ENCODE measurements at places on chromosomes 5 and 9.

DNA sequence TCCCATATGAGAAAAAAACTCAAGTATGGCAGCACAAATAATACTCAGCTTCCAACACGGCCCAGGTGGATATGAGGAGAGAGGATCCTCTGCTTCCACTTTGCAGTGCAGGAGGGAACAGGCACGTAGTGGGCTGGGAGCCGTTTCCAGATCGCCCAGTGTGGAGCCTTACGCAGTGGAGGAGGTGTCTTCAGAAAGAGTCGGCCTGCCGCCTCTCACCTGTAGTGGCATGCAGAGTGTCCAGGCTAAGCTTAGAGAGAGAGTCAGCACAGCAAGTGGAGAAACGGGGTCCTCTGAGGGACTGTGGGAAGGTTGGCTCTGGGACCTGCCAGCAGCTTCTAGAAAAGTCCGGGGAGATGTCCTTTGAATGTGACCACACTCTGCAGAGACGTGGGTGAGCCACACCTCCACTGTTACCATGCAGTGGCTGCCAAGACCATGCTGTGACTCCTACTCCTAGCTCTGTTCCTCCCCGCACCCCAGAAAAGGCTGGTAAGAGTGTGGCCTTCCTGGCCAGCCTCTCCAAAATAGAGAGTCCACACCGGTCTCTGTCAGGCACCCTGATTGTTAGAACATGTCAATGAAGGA, 3.5 kb upstream of the SEMA4D start:
- DNase-seq: no peak

- no peak for DNase-seq
Measured at GRCh38 chr5:164119806-164120447, 614.5 kb downstream of the MAT2B start.

DNA sequence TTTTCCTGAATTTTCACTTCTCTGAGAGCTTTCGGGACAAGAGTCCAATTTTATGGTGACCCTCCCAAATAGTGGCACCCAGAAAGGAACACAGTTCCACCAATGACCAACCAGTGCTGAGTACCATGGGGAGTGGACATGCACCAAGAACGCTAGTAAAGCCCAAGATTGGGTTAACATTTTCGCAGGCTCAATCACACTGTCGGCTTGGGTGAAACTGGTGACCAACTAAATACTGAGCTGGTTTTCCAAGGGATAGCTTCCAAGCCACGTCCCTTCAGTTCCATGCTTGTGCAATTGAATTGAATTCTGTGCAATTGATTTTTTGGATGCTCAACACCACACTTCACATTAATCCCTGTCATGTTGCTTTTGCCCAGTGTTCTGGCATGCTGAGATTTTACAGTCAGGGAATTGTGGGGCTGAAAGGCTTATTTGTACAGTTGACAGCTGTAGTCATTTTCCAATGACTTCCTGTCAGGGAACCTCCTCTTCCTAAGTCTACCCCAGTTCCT, 37.6 kb upstream of the TRMT10B start:
- no peak for DNase-seq

GRCh38 chr5:77396017-77396416, 96.1 kb downstream of the WDR41 start:
- no peak for DNase-seq

DNA sequence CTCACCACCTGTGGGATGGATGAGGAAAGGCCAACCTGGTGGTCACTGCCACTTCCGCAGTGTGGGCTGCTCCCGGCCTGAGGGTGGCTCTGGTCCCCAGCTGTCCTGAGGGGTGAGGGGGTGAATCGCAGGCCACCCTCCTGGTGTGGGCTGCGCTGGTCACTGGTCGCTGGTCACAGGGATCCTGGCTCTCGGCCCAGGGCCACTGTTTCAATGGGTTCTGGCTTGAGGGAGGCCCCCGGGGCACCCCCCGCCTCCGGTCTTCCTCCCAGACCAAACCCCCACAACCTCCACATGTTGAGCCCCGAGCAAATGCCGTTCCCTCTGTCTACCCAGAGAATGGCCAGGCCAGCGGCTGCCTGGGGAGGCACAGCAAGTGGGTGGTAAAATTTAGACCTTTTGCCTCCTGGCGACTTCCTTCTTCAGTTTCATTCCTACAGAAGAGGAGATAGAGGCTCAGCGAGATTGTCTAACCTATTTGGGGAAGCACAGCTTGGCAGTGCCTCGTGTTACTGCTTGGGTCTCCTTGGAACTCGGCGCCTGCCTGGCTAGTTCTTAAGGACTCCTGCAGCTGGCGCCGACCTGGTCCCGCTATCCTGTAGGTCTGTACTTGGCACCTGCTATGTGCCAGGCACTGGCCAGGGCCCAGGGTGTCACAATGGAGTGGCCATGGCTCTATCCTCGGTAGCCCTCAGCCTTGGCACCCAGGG, 48.2 kb downstream of the RXRA start:
- no peak for DNase-seq

- DNase-seq: no peak
Measured at GRCh38 chr9:120689860-120690259, 24.4 kb downstream of the MEGF9 start.

GRCh38 chr9:133163504-133164172, at the start of gene GBGT1:
GBGT1 (minus strand) TSS chr9:133163914; CDS start chr9:133162412, 1,502 bp downstream.
- DNase-seq: peak; percentile 38

DNA sequence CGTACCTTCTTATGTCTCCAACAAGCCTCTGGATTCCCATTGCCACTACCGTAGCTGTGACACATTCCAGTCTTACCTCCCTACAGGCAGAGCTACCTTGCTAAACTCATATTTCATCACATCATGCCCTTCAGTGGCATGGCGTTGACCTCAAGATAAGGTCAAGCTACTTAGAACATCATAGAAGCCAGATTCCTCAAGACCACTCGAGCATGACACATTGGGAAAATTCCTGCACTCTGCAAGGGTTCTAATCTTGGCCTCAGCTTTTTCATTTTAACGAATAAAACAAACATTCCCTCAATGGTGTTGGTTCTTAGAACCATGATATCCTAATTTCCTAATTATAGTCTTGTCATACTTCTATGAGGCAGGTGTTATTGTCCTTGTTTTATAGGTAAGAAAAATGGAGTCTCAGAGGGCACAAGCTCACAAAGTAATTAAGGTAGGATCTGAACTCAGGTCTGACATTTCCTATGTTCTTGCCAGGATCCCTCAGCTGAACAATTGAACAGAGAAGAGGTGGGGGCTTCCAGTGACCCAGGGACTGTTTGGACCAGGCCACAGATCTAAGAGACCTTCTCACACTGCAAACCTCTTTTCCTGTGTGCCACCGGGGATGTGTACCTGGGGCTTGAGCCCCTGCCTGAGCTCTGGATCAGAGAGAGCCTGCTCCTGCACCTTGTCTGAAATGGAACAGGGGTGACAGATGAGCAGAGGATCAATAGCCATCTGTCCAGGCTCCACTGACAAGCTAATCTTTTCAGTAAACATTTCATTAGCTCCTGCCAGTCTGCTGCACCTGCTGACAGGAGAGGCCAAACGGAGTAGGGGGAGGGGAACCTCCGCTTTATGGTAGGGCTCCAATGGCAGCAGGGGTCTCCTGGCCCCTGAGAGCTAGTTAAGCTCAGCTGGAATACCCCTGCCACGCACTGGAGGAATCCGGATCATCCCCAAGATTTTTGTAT, 49.3 kb downstream of the ALG2 start:
- DNase-seq: no peak

DNA sequence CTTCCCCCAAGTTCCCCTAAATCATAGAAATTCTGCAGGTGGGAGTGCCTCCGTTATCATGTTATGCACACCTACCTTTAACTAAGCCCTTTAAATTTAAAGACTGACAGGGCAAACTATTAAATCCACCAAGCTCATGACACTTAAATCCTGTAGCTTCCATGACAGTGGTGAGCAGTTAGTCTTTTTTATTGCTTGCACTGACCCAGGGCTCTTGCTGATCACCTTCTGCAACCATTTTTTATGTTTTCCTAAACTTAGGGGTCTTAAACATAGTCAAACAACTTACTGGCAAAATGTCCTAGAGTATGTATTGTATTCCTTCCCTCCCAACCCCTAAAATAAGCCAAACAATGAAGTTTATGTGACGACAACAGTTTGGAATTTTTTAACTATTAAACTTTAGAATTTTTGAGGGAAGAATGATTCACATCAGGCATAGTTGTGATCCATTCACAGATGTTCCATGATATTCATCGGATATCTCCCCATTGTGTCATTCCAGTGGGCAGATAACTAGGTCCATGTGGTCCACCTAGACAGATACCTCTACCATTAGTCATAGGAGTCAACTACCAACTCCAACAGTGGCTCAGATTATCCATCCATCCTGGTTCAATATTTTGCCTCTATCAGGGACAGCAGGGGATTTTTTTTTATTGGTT, 283.1 kb downstream of the ADAMTS6 start:
- no peak for DNase-seq

GRCh38 chr9:109513871-109514270, 15.8 kb upstream of the PTPN3 start:
- no peak for DNase-seq

DNA sequence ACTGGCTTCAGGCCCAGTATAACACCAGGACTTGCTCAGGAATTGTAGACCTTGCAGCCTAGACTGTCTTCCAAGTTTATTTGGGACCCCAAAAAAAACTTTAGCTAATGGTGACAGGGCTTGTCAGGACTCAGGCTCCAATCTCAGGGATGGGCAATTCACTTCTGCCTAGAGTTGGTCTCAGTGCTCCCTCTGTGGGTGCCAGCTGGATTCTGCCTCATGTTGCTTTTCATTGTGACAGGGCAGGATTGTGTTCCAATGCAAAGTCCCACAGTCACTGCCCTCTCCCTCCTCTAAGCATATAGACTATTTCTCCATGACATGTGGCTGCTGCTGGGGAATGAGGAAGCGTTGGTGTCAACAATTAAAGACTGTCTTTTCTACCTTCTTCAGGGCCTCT, 174.7 kb downstream of the CYLC2 start:
- no peak for DNase-seq

- DNase-seq: no peak
Measured at GRCh38 chr5:83090169-83090568, 12.8 kb downstream of the XRCC4 start.

- no peak for DNase-seq
Measured at GRCh38 chr5:181255276-181255675, 5.7 kb downstream of the TRIM52 start.

DNA sequence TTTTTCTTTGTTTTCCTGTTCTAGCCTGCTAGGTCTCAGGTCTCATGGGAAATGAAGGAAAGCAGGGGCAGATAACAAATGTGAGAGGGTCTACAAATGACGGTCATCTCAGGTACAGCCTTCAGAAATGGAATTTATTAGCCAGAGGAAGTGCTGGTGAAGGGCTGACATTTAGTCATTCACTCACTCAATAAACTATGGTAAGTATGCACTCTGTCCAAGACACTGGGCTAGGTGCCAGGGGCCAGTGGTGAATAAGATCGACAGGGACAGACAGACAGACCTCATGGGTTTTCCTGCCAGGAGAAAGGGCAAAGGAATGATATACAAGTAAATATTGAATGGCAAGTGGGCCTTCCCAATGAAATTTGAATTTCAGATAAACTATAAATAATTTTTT, 6.3 kb downstream of the PDE6A start:
- DNase-seq: no peak

DNA sequence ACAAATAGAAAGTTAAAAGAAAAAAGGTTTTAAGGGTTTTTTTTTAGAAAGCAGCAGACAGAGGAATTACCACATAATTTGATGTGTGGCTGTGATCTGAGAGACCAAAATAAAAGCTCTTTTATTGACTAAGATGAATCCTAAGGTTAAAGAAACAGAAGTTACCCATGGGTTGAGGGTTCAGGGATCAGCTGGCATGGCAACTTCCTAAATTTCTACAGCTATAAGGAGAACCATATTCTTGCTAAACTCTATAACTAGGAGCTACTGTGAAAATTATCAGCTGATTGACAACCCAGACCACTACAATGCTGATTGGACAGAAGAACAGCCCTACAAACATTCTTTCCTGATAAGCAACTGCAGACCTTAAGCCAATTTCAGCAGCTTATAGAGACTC, 40.2 kb downstream of the TMEM215 start:
- no peak for DNase-seq

GRCh38 chr5:131630208-131630962, 4.6 kb downstream of the RAPGEF6 start:
- DNase-seq: no peak

GRCh38 chr9:36924071-36924470, 110.0 kb downstream of the PAX5 start:
- DNase-seq: no peak

DNA sequence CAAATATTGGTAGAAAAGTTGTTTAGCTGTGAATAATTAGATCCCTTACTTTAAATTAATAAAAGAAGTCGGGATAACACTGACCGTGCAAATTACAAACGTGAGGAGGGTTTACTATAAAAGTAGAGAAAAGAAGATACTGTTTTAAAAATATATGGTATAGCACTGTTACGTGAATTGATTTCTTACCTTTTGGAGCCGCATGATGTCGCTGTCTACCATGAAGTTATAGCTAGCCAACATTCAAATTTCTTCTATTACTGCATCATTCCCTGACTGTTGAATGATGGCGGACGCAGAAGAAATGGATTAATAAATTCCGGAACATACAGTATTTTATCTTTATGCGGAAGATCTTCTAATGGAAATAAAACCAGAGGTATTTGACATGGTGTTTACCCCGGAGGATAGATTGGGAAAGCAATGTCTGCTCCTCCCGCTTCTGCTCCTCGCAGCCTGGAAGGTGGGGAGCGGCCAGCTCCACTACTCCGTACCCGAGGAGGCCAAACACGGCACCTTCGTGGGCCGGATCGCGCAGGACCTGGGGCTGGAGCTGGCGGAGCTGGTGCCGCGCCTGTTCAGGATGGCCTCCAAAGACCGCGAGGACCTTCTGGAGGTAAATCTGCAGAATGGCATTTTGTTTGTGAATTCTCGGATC, at the start of gene PCDHA6:
PCDHA6 (plus strand) TSS at position 257 of the 658 bp plus-strand sequence; CDS start at position 389, 132 bp downstream.
- DNase-seq: no peak

DNA sequence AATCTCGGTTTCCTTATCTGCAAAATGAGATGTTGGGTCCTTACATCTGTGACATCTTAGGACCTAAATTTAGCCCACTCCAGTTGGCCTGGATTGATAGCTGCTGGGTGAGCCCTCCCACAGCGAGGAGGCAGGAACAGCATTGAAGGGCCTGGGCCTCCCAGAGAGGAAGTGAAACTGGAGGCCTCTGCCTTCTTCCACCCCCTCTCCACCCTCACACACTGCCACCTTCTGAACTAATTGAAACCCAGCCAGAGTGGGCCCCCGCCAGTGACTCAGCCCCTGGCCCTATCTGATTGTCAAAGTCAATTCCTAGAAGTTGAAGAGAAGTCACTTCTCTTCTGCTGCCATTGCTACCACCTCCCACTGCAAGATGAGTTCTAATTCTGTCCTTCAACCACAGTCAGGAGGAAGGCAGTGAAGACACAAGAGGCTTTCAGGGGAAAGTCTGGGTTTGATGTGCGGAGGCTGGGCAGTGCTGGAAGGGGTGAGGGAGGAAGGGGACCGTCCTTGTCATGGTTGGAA, 55.2 kb upstream of the NEK6 start:
- DNase-seq: peak; percentile 36
